ENCODE measurements at places on chromosomes 11 and 22.

DNA sequence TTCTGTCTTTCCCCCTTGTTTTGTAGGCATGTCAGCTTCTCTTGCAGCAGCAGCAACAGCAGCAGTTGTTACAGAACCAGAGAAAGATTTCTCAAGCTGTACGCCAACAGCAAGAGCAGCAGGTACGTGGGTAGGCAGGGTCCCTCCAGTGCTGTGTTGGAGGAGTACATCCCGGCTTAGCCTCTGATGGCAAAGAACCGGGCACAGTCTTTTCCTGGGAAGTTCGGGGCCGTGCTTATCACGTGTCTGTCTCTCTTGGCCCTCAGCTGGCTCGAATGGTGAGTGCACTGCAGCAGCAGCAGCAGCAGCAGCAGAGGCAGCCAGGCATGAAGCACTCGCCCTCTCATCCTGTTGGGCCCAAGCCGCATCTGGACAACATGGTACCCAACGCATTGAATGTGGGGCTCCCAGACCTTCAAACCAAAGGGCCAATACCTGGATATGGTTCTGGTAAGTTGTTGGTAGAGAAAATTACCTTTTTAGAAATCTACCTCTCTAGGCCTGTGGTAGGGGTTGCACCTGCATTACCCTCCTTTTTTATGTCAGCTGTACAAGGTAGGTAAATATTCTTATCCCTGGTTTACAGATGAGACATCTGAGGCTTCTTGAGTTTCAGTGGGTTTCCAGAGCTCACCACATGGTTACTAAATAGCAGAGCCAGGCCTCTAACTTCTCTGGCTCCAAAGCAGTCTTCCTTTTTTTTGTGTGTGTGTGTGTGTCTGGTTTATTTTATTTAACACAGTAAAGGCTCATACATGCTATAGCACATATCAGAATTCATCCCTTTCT, 45.2 kb upstream of the ADSL start:
- DNase-seq: no peak

GRCh38 chr11:110113505-110113904, 20.3 kb downstream of the ZC3H12C start:
- DNase-seq: no peak

- DNase-seq: no peak
These were observed 162.2 kb upstream of the NECTIN1 start for GRCh38 chr11:119891055-119891768.

GRCh38 chr11:121105063-121105480, 4.0 kb downstream of the TECTA start:
- DNase-seq: no peak

DNA sequence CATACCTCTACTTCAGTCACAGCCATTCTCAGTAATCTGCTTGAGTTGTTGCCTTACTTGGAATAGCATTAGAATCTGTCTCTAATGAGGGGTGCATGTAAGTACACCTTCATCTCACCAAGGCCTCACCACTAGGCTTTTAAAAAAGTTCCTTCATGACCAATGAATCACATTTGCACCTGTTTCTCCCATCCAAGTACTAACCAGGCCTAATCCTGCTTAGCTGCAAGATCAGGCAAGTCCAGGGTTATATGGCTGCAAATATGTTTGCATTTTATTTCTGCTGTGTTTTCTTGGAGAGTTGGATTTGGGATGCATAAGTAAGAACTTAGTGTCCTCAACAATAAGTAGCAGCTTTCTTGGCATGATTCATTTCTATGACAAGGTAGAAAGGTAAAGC, 66.9 kb downstream of the BBOX1 start:
- DNase-seq: no peak
